ENCODE measurements at places on chromosomes 1 and 21.
A peak's percentile ranks its signal among the peaks of the same experiment; 100 is the strongest.

DNA sequence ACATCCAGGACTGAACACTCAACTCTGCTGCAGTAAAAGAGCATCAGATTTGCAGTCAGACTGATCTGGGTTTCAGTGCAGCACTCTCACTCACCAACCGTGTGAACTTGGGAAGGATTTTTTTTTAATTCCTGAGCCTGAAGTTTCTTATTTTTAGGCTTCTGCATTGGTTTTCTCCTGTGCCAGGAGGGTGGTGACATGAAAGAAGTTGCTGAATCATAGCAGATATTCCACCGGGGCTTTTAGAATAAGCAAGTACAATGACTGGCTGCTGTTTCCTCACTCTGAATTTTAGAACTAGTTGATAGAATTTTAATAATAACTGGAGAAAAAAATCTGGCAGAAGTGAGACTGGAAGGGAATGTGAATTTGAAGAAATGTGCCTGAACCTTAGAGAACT, 11.6 kb downstream of the ADAM30 start:
- DNase-seq = no peak

DNA sequence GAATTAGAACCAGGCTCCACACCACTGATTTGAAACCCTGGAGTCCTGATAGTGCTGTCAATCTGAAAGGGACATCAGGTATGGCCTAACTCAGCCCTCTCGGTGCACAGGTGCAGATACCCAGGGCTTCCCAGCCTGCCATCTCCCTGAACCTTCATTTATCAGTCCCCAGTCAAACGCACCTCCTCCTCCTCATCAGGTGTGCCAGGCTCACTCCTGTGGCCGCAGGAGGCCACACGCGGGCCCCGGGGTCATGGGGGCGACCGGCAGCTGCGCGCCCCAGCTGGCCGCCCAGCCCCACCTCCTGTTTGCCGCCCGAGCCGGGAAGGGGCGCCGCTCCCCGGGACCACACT, 572 bp downstream of the FUCA1 start:
- no peak for DNase-seq

DNA sequence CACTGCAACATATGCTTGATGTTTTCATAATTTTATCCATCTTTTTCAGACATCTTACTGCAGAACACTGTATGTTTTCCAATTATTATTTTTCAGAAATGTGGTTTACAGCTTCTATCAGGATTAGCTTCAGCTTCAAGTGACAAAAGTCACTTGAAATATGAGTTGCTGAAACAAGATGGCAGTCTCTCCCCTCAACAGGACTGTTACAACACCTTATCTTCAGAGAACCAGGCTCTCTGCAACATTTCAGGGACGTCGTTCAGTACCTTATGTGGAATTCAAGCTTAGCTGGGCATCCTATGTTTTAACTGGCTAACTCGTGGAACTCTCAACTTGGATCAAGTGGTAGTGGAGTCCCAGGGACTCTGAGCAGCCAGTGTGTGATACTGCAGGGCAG, 2.0 kb upstream of the UBE2G2 start:
- no peak for DNase-seq

DNA sequence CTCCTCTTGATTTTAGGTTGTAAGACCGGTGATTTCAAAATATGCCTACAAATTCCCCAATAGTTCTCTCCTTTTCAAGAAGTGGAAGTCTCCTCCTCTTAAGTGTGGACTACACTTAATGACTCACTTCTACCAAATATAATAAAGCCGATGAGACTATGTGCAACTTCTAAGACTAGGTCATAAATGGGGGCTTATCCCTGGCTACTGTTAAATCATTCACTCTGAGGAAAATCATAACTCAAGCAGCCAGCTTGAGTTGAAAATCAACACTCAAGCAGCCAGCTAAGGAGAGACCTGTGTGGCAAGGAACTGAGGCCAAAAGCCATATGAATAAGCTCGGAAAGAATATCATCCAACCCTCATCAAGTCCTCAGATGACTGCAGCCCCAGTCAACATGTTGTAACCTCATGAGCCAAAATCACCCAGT, 49.6 kb upstream of the PSMG1 start:
- DNase-seq = no peak

GRCh38 chr1:211695135-211695816, 19.9 kb upstream of the NEK2 start:
- no peak for DNase-seq

DNA sequence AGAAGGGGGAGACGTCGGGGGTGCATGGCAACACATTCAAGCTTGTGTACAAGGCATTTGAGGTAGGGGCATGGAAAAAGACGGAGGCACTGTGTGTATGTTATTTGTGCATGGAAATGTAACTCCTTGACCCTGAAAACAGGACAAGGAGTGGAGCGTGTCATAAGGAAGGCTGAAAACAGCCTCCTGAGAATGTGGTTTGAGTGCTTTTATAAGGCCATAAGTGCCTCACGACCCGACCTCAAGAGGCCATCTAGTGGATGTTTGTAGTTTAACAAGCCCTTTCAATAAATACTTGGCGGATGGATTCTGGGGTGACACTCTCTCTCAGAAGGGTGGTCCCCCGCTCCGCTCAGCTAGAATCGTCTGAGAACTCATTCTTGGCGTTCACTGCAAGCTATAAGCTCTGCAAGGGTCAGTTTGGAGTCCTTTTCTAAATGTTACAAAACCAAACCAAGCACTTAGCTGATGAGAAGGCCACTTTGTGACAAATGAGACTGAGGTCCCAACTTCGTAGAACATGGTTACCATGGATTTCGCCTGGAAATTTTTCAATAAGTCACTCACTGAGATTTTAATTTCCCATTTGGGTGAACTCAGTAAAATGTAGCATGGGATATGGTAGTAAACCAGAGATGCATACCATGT, 38.8 kb upstream of the CLCA4 start:
- DNase-seq = no peak

DNA sequence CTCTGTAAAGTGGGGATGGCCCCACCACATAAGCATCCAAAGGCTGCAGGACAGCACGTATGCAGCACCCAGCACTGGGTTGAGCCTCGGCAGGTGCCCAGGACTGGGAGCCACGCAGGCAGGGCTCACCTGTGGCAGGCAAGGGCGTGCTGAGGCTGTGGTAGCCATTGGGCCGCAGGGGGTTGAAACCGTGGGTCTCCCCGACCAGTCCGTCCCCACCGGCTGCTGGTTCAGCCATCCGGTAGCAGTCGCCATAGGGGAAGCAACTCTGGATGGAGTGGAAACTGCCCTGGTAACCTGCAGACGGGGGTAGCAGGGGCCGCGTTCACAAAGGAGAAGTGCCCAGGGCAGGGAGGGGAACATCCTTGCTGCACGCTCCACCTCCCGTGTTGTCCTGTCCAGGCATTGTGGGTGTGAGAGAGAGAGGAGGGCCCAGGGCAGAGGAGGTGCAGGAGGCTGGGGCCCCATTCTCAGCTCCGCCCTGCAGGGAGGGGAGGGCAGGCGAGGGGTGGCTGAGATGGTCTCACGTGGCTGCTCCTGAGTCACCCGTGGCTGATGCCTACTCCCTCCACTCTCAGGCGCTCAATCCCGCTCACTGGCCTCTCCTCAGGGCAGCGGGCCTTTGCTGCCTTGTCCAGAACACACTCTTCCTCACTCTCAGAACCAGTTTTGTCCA, 49.9 kb downstream of the DMRTB1 start:
- DNase-seq = no peak

DNA sequence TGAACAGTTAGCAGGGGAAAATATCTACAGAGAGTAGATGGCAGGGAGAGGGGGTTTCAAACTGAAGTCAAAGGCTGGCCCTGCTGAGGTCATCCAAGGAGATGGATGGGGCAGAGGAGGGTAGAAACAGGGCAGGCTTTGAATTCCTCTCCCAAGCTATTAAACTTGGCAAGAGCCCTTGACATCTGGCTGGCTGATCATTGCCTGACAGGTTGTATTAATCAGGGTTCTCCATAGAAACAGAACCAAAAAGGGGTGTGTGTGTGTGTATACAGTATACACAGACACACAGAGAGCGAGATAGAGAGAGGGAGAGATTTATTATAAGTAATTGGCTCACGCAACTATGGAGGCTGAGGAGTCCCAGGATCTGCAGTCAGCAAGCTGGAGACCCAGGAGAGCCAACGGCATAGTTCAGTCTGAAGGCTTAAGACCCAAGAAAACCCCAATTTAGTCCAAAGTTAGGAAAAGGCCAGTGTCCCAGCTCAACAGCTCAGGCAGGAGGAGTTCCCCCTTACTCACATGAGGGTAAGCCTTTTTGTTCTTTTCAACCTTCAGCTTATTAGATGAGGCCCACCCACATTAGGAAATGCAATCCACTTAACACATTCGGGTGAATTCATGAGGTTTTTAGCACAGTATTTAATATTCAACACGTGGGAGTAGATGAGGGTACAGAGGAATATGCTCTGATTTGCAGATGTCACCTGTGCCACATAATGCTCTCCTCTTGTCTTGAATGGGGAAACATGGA, 46.7 kb upstream of the HAO2 start:
- no peak for DNase-seq

- DNase-seq = no peak
These were observed 1.9 kb downstream of the VANGL1 start for GRCh38 chr1:115643666-115644065.

GRCh38 chr21:45363921-45364467, 41.0 kb upstream of the COL18A1 start:
- DNase-seq = peak; percentile 3

GRCh38 chr21:38688068-38688467, 117.7 kb upstream of the ETS2 start:
- no peak for DNase-seq

- DNase-seq = no peak
These were observed 35.6 kb downstream of the SMYD2 start for GRCh38 chr1:214316593-214316992.

GRCh38 chr1:227952374-227953021, 4.8 kb upstream of the WNT9A start:
- DNase-seq = no peak

- no peak for DNase-seq
These were observed 50.7 kb downstream of the ALG14 start for GRCh38 chr1:95021805-95022643.

DNA sequence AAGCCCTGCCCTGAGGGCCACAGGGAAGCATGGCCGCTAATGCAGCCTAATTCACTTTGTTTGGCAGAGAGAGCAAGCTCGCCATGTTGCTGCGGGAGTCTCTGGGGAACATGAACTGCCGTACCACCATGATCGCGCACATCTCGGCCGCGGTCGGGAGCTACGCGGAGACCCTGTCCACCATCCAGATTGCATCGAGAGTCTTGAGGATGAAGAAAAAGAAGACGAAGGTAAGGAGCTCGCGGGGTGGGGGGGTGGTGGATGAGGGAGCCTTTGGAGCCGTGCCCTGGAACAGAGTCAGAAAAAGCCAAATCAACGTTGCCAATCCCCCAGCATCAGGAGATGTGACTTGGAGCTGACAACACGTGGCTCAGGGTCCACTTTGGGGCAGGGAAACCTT, 529.4 kb downstream of the KIF26B start:
- DNase-seq = no peak

GRCh38 chr1:176752505-176752904, 289.5 kb downstream of the PAPPA2 start:
- DNase-seq = no peak

Data from CD4-positive, alpha-beta T cell (primary cell).